ENCODE measurements at places on chromosomes 11 and 22.

DNA sequence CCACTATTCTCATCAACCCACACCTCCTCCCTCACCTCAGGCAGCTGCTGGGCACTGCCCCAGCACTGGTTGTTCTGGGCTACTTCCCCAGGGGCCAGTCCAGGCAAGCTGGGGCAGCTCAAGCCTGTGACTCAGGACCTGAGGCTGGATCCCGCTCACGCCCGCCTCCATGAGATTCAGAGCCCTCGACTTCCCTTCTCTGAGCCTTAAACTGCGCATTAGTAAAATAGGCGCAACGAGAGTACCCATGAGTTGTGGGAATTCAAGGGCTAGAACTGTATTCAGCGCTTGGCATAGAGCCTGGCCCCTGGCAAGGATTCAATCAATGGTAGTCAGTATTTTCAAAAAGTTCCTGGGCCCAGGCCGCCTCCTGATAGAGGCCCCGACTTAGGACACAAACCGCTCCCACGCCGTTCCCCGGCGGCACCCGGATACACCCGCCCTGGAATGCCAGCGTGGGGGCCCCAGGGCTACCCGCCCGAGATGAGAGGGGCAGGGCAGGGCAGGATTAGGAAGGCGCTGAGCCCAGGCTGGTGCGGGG lies 723 bp upstream of the CD82 start:
- no peak for DNase-seq

- no peak for DNase-seq
Observed at GRCh38 chr22:43707648-43708047, 104.5 kb downstream of the EFCAB6 start.

GRCh38 chr11:70212227-70212811 lies 9.2 kb downstream of the FADD start:
- no peak for DNase-seq

- DNase-seq, result no peak
Observed at GRCh38 chr11:114181752-114182151, 114.4 kb upstream of the NNMT start.

DNA sequence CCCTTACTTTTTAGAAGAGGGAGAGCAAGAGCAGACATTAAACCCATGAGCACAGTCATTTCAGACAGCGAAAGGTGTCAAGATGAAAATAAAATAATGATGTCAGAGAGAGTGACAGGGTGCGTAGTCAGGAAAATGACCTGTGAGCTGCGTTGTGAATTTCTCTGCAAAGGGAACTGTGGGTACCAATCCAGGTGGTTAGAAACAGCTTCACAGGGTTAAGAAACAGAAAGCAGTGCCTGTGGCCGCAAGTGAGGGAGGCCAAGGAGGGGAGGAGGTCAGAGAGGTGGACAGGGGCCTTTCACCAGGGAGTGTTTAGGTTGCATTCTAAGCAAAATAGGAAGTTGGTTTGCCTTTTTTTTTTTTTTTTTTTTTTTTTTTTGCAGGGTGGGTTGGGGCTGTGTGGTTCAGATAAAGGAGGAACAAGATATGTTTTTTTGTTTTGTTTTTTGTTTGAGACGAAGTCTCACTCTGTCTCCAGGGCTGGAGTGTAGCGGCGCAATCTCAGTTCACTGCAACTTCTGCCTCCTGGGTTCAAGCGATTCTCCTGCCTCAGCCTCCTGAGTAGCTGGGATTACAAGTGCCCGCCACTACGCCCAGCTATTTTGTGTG lies 7.9 kb downstream of the TIGD3 start:
- DNase-seq, result no peak

- DNase-seq, result no peak
Observed at GRCh38 chr11:85114786-85115185, 512.4 kb downstream of the DLG2 start.

DNA sequence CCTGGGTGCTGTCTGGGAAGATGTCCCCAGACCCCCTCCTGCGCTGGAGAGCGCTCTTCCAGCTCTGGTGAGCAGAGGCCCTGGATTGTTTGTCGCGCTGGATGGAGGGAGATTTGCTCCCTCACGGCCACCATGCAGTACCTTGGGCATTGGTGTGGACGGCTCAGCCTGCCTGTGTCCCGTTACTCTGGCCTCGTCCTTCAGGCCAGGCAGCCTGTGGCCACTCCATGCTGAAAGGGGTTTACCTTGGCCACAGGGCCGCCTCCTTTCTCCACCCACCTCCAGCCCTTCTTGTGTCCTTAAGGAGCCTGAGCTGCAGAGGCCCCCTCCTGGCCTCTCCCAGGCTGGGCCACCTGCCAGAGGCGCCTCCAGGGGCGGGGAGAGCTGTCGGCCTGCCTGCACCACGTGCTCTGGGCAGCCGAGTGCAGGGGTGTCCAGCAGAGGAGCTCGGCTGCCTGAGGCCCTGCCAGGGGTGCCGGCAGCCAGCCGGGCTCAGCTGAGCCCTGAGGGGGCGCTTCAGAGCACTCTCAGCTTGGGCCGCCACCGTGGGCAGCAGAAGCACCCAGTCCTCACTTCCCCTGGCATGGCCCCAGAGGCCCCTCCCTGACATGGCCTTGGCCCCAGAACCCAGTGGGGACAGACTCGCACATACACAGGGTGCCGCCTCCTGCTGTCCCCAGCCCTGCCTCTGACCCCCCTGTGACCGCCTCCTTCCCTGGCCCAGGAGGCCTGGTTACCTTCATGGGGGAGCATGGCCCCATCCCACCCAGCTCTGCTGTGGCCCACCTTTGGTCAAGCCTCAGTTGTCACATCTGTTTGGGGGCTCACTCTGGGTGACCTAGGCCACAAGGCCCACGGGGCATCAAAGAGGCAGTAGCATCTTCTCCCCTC lies 3.4 kb downstream of the CCND1 start:
- DNase-seq, result no peak

- no peak for DNase-seq
Observed at GRCh38 chr22:37409031-37409430, 18.2 kb downstream of the ELFN2 start.

GRCh38 chr11:12245549-12246016 lies 131.8 kb upstream of the PARVA start:
- DNase-seq, result no peak

- no peak for DNase-seq
Observed at GRCh38 chr11:117601006-117601708, 195.9 kb downstream of the DSCAML1 start.

DNA sequence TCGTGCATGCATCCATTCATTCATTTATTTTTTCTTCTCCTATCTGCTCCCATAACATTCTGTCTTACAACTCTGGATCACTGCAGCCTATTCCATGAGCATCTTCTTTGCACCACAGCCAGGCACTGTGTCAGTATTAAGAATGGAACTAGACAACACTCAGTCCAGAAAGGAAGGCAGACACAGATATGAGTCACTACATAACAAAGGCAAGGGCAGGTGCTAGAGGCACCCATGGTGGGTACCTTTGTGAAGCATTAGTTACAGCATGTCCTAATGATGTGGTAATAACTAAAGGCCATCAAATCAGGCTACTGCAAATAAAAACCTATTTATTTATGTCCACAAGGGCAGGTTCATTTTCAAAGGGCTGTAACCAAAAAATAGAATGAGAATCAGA lies 28.1 kb downstream of the TENM4 start:
- no peak for DNase-seq

GRCh38 chr11:66886671-66887221 lies 29.9 kb downstream of the LRFN4 start:
- DNase-seq, result no peak

DNA sequence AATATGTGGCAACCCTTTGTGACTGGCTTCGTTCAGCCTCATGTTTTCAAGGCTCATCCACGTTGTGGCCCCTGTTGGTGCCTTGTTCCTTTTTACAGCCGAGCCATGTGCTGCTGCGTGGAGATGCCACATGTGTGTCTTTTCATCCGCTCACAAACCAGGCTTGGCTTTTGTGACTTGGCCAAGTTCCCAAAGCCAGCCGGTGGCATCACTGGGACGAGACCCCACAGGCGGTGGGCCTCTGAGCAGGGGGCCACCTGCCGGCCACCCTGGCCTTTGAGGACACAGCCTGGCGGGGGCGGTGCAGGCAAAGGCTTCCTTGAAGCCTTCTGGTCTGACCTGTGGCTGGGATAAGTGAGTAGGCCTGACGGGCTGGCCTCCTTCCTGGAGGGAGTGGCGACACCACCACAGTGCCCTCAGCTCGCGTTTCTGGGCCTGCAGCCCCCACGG lies 10.5 kb downstream of the GRK2 start:
- DNase-seq, result no peak

DNA sequence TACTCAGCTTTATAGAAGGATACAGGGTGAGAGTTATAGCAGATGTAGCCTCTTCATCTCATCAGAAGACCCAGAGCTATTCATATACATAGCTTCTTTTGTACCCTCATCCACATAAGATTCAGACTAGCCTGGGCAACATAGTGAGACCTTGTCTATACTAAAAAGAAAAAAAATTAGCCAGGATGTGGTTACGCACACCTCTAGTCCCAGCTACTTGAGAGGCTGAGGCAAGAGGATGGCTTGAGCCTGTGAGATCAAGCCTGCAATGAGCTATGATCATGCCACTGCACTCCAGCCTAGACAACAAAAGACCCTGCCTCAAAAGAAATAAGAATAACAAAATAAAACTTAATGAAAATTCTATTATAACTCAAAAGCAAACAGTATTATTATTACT lies 36.7 kb upstream of the B3GNT6 start:
- no peak for DNase-seq

DNA sequence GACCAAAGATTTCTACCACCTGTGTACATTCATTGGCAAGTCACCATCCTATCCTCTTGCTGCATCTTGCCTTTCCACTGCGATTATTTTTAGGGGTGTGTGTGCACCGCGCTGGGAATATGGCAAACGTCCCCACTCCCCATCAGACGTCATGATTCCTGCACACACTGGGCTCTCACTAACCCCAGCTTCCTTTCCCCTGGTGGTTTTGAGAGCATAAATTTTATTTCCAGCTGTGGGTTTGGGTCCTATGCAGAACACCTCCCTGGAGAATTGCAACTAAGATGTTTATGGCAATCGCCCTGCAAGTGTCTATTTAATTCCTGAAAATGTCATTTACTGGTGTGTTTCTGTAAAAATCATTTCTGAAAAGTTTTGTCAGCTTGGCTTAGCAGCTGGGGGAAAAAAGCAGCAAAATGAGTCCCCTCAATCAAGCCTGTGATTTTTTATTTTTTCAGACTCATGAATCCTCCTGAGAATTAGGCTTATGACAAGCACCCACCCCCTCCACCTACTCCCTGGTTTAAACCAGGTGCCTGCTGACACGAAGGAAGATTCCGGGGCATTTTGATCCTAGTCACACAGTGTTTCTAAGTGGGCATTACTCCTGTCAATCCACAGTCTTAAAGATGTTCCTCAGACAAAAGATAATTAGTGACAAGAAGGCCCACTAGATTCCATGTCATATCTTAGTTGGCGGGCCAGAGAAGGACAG lies 23.8 kb downstream of the UPB1 start:
- DNase-seq, result no peak

- DNase-seq, result no peak
Observed at GRCh38 chr11:77886401-77886800, 65.5 kb downstream of the AAMDC start.

GRCh38 chr11:81569999-81570398 lies 1163.7 kb downstream of the FAM181B start:
- no peak for DNase-seq

DNA sequence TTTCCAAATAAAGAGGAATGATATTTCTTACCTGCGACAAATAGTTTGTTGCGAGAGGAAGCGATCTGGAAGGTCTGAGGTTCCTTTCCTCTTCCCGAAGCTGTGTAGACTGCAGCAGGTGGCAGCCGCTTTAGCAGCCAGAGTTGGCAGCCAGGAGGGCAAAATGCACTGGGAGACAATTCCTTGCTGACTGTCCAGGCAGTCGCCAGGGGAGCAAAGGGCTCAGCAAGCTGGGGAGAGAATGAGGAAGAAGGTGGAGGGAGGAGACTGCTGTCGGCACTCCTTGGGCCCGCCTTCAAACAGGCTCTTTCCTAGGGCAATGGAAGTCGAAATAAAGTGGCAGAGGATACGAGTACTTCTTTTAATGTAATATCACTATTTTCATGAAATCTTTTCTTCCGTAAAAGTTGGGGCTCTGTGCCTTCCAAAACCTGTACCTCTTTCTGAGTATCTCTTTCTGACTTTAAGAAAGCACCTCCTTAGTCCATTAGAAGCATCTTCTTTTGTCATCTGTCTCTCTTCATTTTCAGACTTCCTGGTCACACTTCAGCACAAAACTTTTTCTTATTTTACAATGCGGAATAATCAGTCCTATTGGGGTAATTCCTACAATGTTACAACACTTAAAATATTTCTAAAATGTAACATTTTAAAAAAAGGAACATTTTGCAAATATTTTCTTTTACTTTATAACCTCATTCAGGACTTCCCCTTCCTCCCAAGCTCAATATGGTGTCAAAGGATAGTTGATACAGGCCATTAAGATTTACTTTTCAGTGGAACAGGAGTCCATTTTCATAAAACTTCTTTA lies at the start of gene IL18:
Gene IL18 (minus strand): TSS at position 220 of the 811 bp plus-strand sequence. CDS start 9,041 bp downstream, outside the sequence.
- DNase-seq, result no peak

Data from stimulated activated CD4-positive, alpha-beta T cell treated with anti-CD3 and anti-CD28 coated beads, TNF-alpha, amount 100 ng/mL, for 4 hours (primary cell).